H7 (cell line): ENCODE measurements at places on chromosomes 3 and 15. TPM values are rescaled to one million over a fixed set of nuclear protein-coding genes. Genes with fewer than 3 reads are reported as not detected.

P2RY14 gene
- not detected in 2 replicates for total RNA-seq

ARRDC4 gene
- total RNA-seq: 1.0 and 4.1 TPM in 2 replicates

CNTN3 gene
- total RNA-seq: 0.14 and 0.15 TPM in 2 replicates

BCHE gene
- total RNA-seq: 2.9 and 7.5 TPM in 2 replicates

DNA sequence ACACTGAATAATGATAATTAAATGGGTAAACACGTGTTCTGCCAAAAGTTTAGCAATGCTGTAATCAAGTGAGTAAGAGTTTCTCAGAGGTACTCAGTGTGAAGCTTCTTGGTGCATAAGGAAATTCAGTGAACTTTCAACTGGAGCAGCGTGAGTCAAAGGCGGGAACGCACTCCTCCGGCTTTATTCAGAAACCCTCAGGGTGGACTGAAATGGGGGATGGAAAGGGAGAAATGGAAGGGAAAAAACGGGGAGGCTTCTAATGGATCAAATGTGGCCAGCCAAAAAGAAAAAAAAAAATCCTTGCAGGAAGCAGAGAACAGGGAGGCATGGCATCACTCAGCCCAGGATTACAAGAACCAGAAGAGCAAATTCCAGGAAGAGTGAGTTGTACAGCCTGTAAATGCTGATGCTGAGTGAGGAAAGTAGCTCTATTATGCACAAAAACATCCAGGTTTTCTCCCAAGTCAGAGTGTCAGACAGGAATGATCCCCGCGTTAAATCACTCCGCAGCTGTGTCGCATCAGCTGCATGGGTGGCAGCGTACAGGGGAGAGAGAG lies 85.3 kb downstream of the ASB7 start:
- no peak for DNase-seq

DNA sequence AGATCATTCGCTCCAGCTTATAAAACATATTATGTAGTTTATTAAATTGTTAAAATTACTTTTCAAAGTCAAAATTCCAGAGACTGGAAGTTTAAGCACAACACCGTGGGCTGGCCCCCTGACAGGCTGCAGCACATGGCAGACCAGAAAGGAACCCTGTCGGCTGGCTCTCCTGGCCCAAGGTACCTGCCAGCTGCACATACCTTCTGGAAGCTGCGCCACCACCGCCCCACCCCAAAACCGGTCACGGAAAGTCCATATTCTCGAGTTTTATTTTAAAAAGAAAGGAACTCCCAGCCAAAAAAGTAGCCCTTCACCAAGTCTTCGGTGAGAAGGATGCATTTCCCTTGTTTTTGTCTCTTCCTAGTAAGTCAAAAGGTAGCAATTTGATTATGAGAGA lies 94.6 kb downstream of the FOXP1 start:
- DNase-seq: no peak

GRCh38 chr3:98600412-98601095 lies 7.1 kb upstream of the CPOX start:
- no peak for DNase-seq

GRCh38 chr3:10370429-10370828 lies 49.5 kb upstream of the SEC13 start:
- no peak for DNase-seq

DNA sequence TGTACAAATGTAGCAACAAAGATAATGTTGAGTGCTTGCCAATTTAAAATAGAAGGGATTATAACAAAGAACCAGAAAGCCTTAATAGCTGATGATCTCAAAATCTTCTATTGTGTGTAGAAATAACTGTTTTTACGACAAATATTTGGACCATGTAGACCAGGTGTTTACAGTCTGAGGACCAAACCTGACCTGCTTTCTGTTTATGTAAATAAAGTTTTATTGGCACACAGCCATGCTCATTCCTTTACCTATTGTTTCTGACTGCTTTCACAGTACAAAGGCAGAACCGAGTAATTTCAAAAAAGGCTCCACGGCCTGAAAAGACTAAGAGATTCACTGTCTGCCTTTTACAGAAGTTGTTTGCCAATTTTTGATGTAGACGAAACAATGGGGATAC lies 91.8 kb downstream of the GOLIM4 start:
- DNase-seq: no peak

- no peak for DNase-seq
These were observed 42.0 kb downstream of the PIAS1 start for GRCh38 chr15:68096099-68096498.

GRCh38 chr3:98034036-98034435 lies 1.1 kb downstream of the GABRR3 start:
- DNase-seq: no peak

GRCh38 chr3:188649521-188649920 lies 495.6 kb downstream of the LPP start:
- no peak for DNase-seq

DNA sequence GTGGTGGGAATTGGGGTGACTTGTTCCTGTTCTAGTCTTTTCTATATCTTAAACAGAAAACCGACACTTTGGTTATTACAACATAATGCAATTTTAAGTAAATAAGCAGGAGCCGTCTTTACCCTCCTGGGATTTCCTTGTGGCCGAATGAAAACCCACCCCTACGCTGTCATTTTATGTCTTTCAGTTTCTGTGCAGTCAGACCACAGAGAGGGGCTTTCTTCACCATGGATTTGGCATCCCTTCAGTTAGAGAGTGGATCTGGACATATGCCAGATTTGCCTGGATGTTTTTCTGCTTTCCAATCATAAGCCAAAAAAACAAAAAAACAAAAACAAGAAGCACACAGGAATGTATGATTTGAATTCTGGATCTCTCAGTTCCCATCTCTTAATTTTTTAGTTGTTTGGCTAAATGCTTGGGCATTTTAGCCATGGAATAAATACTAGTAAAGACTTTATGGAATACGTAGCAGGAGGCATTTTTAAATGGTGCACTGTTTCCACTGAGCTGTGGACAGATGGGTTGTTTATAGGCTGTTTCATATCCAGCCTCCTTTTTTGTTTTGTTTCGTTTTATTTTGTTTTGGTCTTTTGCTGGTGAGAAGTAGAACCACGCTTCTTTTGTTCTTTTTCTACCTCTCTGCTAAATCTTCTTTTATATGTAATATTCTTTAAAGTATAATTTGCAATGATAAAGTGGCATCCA lies 272.9 kb downstream of the FEZF2 start:
- DNase-seq: no peak

DNA sequence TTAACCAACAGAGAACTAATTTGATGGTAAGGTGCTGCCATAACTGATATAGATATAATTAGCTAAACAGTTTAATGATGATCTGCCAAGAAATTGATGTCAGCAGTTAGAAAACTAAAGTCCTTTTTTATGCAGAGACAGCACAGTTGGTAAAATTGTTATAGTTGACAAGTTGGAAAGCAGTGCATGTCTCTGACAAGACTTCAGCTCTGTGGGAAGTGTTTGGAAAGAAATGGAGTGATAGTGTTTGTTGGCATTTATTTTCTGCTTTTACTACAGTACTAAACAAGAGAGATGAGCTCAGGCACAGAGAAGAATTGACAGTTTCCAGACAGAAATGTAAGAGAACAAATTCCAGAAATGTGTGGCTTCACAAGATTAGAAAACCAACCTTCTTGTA lies 523.5 kb upstream of the BCHE start:
- DNase-seq: no peak

GRCh38 chr3:39290255-39290654 lies 10.4 kb upstream of the CX3CR1 start:
- DNase-seq: no peak

DNA sequence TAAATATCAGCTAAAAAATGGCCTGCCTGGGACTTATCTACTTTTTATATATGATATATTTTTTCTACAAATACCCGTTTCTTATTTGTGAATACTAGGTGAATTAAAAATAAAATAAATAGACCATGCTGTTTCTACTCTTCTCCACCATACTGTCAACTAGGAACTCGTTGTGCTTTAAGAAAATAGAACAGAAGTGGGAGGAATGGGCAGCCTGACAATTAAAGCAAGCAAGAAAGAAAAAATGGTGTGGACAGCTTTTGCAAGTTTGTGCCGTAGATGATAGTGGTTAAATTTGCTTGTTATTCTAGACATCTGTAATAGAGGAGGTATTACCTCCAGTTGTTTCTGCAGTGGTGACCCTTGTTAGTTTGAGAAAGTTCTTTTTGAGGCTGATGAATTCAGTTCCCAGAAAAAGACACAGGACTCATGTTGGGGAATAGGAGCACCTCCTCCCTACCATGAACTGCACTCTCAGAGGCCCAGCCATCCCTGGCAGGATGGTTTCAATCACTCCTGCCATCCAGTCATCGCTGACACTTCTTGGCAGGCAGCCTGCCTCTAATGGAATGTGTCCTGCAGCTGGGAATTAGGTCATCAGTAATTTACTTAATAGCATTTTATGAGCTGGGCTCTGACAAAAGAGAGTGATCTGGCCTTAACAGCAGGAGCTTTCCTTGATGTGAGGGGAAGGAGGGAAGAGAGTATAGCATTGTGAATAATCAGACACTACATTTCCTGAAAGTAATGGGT lies 105.0 kb upstream of the GAP43 start:
- peak; percentile 25 for DNase-seq

GRCh38 chr3:34920806-34921205 lies 718.5 kb upstream of the ARPP21 start:
- no peak for DNase-seq

GRCh38 chr15:58952751-58953150 lies 19.3 kb upstream of the SLTM start:
- no peak for DNase-seq
